ENCODE measurements at places on chromosomes 3 and 15.

GRCh38 chr3:31534065-31534425, 1.3 kb downstream of the STT3B start:
- DNase-seq = no peak

DNA sequence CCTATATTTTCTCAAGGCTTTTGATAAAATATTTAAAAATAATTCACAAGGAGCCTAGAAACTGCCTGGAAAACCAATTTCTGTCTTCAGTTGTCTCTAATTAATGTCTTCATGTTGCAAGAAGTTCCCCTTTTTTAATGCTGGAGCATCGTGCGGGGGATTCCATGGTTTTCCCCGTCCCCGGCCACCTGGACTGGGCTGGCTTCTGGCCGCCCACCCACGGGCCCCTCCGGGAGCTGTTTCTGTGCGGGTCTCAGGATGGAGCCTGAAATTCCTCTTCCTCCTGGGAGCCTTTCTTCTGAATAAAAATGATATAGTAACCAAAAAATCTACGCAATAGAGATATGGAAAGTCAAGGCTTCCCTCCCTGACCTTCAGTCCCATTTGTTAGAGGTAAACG, 8.1 kb upstream of the LRRK1 start:
- DNase-seq = no peak

GRCh38 chr15:80744415-80744814, 34.8 kb upstream of the CEMIP start:
- no peak for DNase-seq

GRCh38 chr3:147705651-147706051, 296.5 kb downstream of the ZIC1 start:
- no peak for DNase-seq

- DNase-seq = no peak
These were observed 4.1 kb downstream of the MB21D2 start for GRCh38 chr3:192913540-192913939.

DNA sequence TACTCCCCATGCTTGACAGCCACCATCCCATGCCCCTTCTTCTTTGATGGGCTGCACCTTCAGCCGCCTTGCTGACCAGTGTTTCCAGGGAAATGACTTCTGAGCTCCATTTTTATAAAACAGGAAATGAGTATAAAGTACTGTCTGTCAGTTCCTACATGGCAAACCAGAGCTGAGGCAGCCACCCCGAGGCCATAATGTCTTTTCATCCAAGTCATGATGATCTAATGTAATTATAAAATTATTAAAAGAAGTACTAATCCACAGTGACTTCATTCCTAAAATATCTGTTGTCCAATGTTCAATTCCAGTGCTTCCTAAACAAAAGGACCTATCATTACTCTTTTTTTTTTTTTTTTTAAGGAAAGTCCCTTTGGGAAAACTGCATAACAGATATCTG, 75.2 kb upstream of the HERC1 start:
- DNase-seq = no peak

DNA sequence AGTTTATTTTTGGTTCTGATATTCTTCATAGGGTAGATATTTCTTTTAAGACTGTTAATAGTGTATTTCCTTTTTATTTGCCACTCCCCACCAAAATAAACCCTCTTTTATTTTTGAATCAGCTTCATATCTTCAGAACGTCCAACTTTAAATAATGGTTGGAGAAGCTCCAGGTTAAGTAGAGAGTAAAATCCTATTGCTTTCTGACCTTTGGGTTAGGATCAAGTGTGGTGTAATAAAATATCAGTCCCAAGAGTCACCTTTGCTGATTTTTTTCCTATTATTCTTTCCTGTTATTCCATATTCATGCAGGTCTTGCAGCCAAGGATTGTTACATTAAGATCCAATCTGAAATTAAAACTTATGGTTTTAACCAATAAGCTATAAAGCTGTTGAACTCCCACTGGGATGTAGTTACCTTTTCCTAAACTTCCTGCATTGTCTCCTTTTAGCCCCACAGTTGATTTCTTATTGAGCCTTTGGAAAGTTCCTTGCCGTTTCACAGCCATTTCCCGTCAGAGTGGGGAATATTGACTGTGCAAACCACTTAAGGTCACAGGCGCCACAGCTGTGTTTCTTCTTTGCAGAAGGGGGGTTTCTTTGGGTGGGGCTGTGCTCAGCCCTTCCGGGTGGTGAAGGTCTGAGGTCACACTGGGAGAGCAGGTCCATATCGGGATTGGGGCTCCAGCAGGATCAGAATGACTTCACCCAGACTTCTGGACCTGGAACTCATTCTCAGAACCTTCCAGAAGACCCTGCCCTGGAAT, 287.3 kb upstream of the CTDSPL start:
- DNase-seq = no peak

DNA sequence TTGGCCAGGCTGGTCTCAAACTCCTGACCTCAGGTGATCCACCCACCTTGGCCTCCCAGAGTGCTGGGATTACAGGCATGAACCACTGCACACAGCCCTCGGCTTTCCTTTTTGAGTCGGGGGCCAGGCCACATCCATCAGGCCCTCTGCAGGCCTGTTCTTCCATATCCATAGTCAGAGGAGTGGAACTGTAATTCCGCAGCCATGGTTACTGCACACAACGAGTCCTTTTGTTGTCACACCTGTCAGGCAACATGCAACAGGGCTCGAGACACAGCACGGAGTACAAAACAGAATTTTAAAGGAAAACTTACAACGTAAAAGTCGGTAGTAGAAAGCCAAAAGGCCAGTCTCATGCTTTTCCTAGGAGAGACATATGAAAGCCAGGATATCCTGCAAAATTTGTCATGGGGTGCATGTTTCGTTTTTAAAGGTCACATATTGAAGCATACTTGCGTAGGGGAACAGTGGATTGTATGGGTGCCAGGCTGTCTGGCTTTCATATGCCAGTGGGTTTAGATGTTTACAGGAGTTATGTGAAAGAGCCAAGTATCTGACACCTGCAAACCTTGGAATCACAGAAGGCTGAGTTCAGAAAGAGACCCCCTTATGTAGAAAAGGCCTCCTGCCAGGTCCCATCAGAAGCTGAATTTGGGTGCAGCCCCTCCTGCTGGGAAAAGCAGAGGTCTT, 63.2 kb upstream of the LPP start:
- no peak for DNase-seq

GRCh38 chr15:72182673-72183072, 14.9 kb downstream of the GRAMD2A start:
- DNase-seq = no peak

GRCh38 chr3:195612075-195612800, 28.5 kb upstream of the APOD start:
- no peak for DNase-seq

GRCh38 chr3:155585384-155585783, 159.5 kb downstream of the PLCH1 start:
- DNase-seq = no peak

DNA sequence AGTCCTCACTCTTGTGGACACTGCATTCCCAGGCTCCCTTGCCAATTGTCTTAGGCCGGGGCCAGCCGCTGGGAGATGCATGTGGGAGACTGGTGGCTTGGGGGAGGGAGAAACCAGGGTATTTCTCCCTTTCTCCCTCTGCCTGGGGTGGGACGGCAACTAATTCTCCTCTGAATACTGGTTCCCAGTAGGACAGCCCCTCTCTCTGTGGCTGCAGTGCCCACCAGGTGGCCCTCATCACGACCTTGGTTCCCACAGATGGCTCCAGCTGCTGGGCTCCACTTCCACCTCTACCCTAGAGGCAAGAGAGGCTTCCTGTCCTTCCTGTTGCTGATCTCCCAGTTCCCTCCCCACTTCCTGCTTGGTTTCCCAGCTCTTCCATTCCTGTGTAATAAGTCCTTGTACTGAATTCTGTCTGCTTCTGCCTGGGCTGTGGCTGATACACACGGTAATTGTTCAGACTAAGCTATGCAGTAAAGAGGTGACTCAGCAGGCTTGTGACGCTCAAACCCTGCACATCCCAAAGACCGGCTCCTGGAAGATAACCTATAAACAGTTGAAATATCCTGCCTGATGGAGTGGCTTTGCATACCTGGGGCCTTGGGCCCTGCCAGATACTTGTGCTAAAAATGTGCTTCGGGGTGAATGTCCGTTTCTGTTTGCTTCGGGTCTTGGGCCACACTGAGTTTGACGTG, 20.4 kb upstream of the COPG1 start:
- DNase-seq = no peak

GRCh38 chr3:197364410-197365071, 66.1 kb upstream of the DLG1 start:
- no peak for DNase-seq

DNA sequence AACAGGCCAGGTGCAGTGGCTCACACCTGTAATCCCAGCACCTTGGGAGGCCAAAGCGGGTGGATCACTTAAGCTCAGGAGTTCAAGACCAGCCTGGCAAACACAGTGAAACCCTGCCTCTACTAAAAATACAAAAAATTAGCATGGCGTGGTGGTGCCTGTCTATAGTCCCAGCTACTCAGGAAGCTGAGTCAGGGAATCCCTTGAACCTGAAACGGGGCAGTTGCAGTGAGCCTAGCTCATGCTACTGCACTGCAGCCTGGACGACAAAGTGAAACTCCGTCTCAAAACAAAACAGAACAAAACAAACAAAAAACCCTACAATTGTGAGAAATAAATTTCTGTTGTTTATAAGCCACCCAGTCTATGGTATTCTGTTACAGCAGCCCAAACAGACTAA, 94.7 kb downstream of the PIK3CB start:
- no peak for DNase-seq

DNA sequence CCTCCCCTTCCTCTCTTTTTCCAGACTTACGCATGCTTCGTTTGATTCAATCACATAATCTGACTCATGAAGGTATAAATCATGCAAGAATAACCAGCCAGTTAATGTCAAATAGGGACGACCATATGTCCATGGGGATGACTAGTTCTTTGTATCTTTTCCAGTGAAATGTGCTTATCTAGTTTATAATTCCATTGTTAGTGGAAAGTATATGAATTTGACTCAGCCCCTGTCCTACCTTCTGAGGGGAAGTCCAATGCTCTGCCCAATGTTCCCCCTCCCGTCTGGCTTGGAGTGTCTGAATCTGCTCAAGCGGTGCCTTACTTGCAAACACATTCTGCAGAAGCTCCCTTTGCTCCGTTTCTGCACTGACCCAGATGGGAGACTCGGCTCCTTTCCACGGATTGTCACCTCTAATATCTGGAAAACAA, 55.0 kb upstream of the EPHB3 start:
- no peak for DNase-seq

- DNase-seq = no peak
These were observed 154.1 kb downstream of the FBLN2 start for GRCh38 chr3:13703071-13703470.

DNA sequence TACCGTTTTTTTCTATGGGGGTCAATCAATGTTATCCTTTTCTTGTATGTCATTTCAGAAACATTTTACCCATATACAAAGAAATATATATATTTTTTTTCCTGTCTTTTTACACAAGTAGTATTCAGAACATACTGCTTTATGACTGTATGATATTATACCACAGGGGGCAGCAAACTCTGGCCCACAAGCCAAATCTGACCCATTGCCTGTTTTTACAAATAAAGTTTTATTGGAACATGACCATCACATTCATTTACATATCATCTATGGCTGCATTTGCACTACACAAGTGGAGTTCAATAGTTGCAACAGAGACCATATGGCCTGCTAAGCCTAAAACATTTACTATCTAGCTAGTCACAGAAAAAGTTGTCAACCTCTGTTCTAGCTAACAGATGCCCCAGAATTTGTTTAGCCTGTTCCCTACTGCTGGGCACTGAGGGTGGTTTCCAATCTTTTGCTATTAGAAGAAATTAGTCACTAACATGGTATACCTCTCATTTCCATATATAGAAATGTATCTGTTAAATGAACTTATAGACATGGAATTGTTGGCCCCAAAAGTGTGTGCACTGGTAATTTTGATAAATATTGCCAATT, 57.7 kb downstream of the BFSP2 start:
- DNase-seq = no peak

- DNase-seq = peak; percentile 4
These were observed 88.7 kb upstream of the EPHB3 start for GRCh38 chr3:184472723-184473428.

DNA sequence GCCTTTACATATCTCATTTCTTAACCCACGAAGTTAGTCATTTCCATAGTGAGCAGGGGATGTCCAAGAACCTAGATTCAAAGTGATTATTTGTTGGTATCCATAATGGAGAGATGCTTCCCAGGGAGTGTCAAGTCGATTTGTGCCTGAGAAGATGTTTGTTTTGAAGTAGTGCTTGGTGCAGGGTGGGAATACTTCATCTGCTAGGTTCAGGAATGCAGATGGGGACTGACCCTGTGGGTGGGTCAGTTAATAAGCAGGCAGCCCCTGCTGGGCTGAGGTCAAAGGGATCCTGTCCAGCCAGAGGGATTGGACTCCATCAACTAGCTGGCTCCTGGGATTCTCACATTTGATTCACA, 44.1 kb upstream of the VILL start:
- DNase-seq = no peak

DNA sequence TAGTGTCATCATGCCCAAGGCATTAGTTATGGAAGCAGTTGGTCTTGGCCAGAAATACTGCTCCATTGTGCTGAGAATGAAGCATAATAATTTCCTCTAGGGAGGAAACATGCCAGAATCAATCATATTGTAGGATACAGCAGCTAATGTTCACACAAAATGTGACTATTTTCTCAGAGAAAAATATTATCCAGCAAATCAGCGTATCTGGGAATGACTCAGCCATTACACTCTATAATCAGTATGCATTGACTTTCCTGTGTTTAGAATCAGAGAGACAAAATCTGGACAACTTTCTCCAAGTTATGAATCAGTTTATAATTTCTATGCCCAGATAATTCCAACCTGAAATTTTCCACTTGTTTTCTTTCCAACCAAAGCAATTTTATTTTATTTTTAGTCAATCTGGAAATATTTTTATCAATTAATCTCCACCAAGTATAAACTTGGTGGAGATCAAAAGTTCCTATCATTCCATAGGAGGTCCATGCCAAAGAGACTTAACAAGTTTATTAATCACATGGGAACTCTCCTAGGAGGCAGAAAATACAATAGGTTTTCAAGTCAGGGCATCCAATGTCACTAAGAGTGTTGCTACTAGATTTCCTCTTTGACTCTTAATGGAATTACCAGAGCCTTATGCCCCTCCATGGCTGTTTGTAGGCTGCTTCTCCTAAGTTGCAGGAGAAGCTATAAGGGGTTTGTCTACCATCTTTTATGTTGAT, 36.4 kb downstream of the SUCNR1 start:
- no peak for DNase-seq

Data from activated naive CD8-positive, alpha-beta T cell treated with anti-CD3 and anti-CD28 coated beads, Interleukin-2, amount 50 U/mL, for 24 hours (primary cell).